ENCODE measurements at places on chromosomes 6 and 20. TPM values are rescaled to one million over a fixed set of nuclear protein-coding genes. Genes with fewer than 3 reads are reported as not detected.

GRCh38 chr20:56385130-56385529 lies 6.9 kb downstream of the AURKA start:
- H3K4me3 ChIP-seq = no peak overlapping the region
- DNase-seq = no peak
- no peaks in the 10 kb centered on the region for H3K27me3 ChIP-seq
- no peaks in the 10 kb centered on the region for H3K4me1 ChIP-seq

The PABPC1L gene
- total RNA-seq = 11.9 TPM

GRCh38 chr6:91509711-91510110 lies 922.8 kb upstream of the MAP3K7 start:
- peak; percentile 58 for DNase-seq
- H3K4me1 ChIP-seq = no peaks in the 10 kb centered on the region
- no peaks in the 10 kb centered on the region for H3K27me3 ChIP-seq
- no peak overlapping the region for H3K4me3 ChIP-seq
- H3K36me3 ChIP-seq = no peaks in the 10 kb centered on the region

The FAM184A gene
- total RNA-seq = 1.7 TPM

The CALHM4 gene
- not detected for total RNA-seq

The ACSS1 gene
- 3.9 TPM for total RNA-seq

All from fibroblast of lung (primary cell).